ENCODE measurements at places on chromosomes 1 and 21. TPM values are rescaled to one million over a fixed set of nuclear protein-coding genes. Genes with fewer than 3 reads are reported as not detected.

The RXFP4 gene
- total RNA-seq = not detected

The RAB42 gene
- total RNA-seq = 6.1 TPM

The TMEM240 gene
- total RNA-seq = 6.7 TPM

The ACKR1 gene
- 7.1 TPM for total RNA-seq

The SLC45A1 gene
- 1.6 TPM for total RNA-seq

The MROH9 gene
- total RNA-seq = not detected

The SLC1A7 gene
- total RNA-seq = not detected

The SLC41A1 gene
- 11.5 TPM for total RNA-seq

The LIPI gene
- not detected for total RNA-seq

The SLAMF6 gene
- 0.53 TPM for total RNA-seq

- no peak for DNase-seq
Observed at GRCh38 chr1:2315674-2316450, 75.5 kb downstream of the MORN1 start.

DNA sequence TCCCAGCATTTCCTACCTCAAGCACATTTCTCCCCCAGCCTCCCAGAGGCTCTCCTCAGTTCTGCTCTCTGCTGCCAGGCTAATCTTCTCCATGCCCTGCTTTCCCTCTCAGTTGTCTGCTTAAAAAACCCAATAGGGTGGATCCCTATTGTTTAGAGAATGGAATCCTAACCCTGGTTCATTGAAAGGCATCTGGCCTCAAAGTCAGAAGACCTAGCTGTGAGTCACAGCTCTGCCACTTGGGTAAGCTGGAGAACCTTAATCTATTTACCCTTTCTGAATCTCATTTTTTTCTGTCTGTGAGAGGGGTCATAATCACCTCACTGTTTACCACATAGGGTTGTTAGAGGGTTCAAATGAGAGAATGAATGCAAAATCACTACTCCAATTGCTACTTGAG, 12.5 kb upstream of the MYOC start:
- no peak for DNase-seq

DNA sequence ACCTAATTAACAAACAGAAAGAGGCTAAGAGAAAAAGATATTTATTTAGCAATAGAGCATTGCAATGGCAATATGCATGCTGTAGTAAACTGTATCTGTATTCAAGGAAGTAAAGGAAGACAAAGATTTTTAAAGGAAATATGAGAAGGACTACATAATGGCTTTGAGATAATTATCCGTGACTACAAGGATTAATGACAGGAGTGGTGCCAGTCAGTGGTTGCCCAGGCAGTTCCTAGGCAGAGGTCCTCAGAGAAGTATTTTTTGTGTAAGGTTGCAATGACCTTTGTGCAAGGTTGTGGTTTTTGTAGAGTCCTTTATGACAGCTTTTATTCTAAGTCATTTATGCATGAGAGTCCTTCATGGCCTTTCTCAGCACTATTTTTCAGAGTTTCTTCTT, 711.1 kb upstream of the CHRM3 start:
- no peak for DNase-seq

DNA sequence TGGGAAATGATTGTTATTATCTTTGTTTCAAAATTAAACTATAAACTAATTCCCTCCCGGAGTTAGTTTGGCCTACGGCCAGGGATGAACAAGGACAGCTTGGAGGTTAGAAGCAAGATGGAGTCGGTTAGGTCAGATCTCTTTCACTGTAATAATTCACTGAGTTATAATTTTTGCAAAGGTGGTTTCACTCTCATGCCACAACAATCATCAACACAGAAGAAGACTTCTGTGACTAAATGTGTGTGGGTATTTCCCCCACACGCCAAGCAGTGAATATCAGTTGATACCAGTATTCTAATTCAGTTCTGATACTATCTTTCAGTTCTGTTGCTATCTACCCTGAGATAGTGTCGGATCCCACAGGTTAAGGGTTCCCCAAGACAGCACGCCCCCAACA, 215.1 kb downstream of the S1PR1 start:
- no peak for DNase-seq

GRCh38 chr1:182631053-182631677, 27.0 kb upstream of the RGS16 start:
- DNase-seq = no peak

DNA sequence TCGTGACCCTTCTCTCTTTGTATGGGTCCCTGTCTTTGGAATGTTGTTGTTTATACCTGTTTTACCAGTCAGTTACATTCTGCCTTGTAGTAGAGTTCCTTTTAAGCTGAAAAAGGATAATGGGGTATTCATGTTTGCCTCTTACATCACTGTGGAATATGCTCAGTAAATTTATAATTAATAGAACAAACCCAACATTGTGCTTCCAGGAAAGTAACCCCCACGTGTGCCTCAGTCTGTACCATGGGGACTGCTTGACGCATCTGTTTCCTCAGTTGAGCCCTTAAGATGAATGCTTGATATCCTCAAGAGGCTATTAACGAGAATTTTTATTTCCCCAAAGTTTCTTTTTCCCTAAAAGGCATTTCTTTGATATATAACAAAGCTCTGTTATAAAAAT, 73.4 kb downstream of the ST6GALNAC3 start:
- DNase-seq = no peak

DNA sequence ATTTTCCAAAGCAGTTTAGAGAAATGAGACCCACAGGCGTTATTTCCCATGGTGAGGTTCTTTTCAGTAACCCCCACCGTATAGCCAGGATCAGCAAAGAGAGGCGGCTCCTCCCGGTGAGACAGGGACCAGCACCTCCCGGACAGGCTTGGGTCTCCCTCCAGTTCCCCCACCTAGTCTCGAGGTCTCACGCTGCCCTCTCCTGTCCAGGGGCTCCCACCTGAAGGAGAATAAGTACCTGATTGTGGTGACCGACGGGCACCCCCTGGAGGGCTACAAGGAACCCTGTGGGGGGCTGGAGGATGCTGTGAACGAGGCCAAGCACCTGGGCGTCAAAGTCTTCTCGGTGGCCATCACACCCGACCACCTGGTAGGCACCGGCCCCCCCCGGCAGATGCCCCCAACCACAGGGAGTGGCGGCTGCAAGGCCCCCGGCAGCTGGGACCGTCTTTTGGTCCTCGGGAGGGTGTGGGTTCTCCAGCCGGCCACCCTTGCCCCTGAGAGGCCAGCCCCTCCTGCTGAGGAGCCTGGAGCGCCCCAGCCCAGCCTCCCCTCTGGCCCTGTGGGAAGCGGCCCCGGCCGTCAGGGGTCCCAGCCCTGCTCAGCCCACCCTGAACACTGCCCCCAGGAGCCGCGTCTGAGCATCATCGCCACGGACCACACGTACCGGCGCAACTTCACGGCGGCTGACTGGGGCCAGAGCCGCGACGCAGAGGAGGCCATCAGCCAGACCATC, 4.9 kb downstream of the COL6A1 start:
- no peak for DNase-seq

DNA sequence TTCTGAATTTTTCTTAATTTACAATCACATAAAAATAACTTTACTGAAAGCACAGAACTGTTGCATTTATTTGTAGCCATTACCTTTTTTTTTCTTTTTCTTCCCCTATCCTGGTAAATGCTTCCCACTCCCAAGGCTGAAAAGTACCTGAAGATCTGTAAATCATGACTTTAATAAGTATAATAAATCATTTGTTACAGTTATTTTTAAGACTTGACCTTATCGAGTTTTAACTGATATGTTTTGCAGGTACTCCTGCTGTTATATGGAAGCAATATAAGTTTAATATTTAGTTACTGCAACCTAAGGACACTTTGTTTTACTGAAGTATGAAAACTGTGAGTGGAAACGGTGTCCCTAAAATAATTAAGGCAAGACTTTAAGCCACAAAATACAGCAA, 142.6 kb downstream of the TTLL7 start:
- no peak for DNase-seq

GRCh38 chr1:199510314-199510713, 517.2 kb upstream of the NR5A2 start:
- DNase-seq = no peak

DNA sequence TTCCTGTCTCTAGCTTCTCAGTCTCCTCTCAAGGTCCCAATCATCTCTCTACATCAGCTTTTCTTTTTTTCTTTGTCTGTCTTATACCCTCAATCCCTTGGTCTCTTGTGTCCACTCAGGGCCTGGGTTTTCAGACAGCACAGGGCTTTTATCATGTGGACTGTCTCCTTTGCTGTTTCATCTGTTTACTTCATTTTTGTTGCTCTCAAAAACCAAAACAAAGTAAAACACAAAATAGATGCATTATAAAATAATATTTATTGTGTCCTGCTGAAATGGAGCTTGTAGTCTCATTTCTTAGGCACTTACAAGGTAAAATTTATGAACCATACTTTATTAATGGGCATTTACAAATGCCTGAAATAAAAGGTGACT, 17.8 kb upstream of the SLAMF6 start:
- DNase-seq = no peak

GRCh38 chr21:45381865-45382696, 22.9 kb upstream of the COL18A1 start:
- DNase-seq = no peak

GRCh38 chr1:26161415-26162219, 2.7 kb downstream of the FAM110D start:
- no peak for DNase-seq

- no peak for DNase-seq
Observed at GRCh38 chr1:56573311-56573710, 6.1 kb downstream of the PLPP3 start.

DNA sequence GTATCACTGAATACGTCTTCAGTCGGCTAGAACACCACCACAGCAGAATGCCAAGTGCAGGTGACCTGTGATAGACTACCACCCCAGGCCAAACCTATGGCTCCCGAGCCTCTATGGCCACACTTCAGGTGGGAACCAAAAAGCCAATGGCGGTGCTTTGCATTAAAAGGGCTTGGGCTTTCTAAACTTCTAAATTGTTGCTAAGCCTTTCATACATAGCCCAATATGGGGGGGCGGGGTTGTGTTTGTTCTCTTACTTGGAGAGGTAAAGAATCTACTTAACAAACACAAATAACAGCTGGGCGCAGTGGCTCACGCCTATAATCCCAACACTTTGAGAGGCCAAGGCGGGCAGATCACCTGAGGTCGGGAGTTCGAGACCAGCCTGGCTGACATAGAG, 19.7 kb downstream of the USP48 start:
- DNase-seq = no peak

DNA sequence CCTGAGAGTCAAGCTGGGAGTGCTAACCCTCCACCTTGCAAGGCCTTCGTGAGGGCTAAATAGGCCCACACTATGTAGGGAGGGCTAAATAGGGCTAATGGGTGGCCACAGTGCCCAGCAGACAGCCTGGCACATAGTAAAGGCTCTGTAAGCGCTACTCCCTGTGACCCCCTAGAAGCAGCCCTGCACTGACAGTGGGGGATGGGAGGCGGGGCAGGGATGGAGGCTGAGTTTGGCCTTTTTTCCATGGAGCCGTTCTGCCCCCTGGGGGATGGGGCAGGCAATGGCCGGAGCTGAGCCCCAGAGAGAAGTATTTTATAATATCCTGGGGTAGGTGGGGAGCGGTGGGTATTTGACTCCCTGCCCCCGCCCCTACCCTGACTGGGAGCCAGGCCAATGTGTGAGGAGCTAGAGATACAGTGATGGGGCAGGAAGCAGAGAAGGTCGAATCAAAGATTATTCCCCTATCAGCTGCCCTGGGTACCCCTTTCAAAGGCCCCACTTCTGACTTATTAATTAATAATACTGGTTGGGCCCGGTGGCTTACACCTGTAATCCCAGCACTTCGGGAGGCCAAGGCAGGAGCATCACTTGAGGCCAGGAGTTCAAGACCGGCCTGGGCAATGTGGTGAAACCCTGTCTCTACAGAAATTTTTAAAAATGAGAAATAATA, 42.3 kb downstream of the LACTBL1 start:
- no peak for DNase-seq

DNA sequence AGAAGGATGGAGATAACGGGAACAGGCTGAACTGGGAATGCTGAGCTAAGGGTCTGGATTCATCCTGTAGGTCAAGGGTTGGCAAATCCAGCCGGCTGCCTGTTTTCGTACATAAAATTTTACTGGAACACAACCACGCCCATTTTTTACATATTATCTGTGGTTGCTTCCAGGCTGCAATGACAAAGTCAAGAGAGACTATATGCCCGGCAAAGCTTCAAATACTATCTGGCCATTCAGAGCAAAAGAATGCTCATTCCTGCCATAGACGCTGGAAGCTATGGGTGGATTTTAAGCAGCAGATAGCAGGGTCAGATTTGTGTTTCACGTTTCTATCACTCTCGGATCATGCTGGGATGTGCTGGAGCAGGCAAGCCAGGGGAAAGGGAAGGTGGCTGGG, 137.9 kb upstream of the EDN2 start:
- no peak for DNase-seq

GRCh38 chr1:64545118-64545843, 75.4 kb downstream of the CACHD1 start:
- DNase-seq = no peak

DNA sequence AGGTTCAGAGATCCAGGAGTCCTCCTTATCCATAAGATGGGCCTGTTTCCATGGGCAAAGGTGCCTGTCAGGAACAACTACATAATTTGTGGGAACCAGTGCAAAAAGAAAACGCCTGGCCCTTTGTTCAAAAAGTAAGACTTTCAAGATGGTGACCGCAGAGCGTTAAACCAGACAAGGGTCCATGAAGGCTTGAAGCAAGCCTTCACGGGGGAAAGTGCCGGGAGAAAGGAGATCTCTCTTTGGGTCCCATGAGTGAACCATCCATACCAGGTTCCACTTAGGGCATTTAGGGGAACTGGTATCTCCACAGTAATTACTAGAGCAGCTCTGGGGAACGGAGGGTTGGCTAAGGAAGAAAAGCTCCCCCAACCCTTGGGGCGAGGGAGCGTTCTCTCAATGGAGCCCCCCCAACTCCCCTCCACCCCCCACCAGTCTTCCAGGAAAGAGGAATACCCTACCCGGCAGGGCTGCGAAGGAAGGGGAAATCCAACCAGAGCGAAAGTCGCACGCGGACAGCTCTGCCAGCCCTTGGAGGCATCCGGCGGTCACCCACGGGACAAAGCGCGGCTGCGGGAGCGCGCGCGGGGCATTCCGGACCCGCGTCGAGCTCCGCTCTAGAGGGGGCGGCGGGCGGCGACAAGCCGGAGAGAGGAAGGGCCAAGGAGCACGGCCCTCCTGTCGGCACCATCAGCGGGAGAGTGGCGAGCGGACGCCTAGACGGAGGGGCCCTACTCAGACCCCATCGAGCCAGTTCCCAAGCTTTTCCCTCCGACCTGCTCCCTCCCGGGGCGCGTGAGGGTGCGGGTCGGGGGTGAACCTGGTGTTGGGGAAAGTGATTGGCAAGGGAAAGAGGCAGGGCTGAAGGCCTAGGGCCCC, 687 bp upstream of the RASSF5 start:
- DNase-seq = no peak

DNA sequence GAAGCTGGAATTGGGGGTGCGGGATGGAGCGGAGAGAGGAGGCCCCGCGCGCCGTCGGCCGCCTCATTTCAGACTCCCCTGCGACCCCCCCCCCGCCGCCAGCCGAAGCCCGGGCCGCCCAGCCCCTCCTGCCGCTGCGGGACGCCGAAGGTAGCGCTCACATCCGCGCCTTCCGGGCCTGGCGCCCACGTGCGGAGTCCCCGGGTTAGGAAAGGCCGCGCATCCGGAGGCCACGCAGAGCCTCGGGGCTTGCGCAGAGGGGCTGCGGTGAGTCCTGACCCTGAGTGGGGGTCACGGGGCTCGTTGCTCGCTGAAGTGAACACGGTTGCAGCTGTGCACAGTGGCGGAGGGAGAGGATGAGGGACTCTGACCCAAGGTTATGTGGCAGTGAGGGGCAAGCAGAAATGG, 552 bp upstream of the ZNF496 start:
- DNase-seq = no peak

- DNase-seq = no peak
Observed at GRCh38 chr1:77036560-77036959, 169.3 kb downstream of the ST6GALNAC5 start.

Data from urinary bladder (tissue), 4 donors.